ENCODE measurements at places on chromosomes 16 and 17.
A peak's percentile ranks its signal among the peaks of the same experiment; 100 is the strongest.

GRCh38 chr16:19751478-19752385, 33.7 kb downstream of the IQCK start:
- no peak for DNase-seq

- peak; percentile 46 for DNase-seq
These were observed at the start of gene NME4 for GRCh38 chr16:397135-397661. TSS of gene NME4 (plus strand) at chr16:397199. CDS start at chr16:397223, 24 bp downstream.

DNA sequence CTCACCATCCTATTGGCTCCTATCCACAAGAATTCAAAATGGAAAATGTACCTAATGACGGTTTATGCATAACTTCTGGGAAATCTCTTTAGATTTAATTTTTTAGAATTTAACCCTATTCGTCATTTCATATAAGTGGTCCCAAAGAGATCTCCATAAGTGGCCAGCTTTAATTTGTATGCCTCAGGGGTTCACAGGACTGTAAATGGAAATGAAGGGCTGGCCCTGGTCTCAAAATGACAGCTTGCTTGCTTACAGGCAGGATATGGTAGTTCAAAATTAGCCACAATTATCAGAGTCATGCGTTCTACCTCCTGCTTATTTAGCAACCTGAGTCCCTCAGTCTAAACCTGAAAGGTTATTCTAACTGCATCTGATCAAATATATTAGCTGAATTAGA, 6.6 kb upstream of the NACA2 start:
- DNase-seq: no peak

DNA sequence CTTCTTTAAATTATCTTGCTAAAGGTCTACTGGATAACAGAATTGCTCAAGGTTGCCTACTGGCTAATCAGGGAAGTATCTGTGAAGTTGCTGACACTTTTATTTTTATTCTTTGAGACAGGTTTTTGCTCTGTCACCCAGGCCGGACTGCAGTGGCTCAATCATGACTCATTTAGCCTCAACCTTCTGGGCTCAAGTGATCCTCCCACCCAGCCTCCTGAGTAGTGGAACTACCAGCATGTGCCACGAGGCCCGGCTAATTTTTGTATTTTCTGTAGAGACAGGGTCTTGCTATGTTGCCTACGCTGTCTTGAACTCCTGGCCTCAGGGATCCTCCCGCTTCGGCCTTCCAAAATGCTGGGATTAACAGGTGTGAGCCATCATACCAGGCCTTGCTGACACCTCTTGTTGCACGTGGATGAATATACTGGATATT, 43.1 kb downstream of the GLG1 start:
- DNase-seq: peak; percentile 42

DNA sequence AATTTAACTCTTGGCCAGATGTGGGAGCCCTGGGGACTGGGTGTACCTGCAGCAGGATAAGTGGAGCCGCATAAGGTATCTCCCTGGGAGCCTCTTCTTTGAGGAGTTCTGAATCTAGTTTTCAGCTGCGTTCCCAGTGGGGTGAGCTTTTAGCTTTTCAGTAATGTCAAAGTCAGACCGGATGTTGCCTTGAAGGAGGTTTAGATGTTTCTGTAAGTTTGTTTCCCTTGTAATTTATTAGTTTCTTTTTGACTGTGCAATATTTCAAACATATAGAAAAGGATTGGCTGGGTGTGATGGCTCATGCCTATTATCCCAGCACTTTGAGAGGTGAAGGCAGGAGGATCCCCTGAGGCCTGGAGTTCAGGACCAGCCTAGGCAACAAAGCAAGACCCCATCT, 98.6 kb upstream of the EEF2KMT start:
- no peak for DNase-seq

GRCh38 chr17:73582821-73583220, 61.4 kb downstream of the SDK2 start:
- DNase-seq: no peak

- DNase-seq: no peak
These were observed 3.7 kb upstream of the ZNF469 start for GRCh38 chr16:88378836-88379693.

- DNase-seq: no peak
These were observed 1.5 kb downstream of the ZNF688 start for GRCh38 chr16:30569746-30570635.

GRCh38 chr17:21199311-21199710, 14.7 kb downstream of the TMEM11 start:
- DNase-seq: no peak

GRCh38 chr17:13557077-13557476, 44.7 kb downstream of the HS3ST3A1 start:
- DNase-seq: no peak

GRCh38 chr17:48841395-48841831, 10.6 kb downstream of the CALCOCO2 start:
- peak; percentile 41 for DNase-seq

GRCh38 chr17:56298846-56299245, 145.6 kb downstream of the ANKFN1 start:
- DNase-seq: no peak

DNA sequence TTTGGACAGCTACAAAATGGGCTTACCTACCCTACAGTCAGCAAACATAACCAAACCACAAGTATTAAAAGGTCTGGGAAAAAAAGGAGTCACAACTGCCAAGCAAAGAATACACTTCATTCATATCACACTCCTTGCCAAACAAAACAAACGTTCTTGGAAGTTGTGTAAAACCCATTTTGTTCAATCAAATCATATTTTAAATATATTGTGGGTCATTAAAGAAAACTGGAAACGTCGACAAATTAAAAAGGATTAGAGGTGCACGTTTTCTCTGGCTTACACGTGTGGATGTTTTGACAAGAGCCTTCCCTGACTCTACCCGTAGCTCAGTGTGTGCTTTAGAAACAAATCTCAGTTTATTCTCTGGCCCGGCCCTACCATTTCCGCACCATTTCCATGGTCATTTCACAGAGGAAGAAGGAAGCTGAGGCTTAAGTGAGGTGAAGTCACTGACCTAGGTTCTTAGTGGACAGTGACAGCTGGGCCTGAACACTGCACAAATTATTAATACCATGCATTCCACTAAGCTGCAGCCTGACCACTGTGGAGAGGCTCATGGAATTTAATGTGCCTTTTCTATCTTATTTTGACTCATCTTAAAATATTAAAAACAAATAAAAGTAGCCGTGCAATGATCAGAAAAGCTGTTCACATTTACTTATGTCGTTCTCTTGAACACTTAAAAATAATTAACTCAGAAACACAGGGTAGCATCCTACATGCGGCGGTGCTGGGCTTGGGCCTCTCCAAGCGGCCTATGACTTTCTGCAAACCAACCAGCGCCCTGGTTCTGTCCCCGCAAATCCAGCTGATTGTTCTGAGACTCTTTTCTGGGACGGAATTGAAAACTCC, 968 bp downstream of the CEP112 start:
- DNase-seq: peak; percentile 11

DNA sequence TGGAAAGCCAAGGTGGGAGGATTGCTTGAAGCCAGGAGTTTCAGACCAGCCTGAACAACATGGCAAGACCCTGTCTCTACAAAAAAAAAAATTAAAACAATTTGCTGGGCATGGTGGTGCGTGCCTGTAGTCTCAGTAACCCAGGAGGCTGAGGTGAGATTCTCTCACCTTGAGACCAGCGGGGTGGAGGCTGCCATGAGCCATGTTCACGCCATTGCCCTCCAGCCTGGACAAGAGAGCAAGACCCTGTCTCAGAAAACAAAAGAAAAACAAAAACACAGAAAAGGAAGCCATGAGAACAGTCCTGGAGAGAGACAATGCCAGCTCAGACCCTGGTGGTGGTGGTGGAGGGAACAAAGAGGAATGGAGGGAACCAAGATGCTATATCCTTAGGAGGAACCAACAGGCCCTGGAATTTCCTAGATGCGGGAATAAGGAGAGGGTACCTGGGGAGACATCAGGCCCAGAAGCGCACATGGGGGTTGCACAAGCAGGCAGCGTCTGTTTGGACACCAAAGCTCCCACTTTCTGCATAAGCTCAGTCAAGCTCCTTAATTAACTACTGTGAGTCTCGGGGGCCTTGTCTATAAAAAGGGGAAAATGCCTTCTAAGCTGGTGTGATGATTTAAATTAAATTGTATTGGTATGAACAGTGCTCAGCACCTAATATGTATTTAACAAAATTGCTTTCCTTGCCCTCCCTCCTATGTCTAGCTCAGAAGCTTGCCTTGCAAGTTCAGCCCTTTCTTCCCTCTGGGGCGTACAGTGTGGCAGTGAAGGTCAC, 143.8 kb downstream of the CCT6B start:
- DNase-seq: no peak

- DNase-seq: no peak
These were observed 365.9 kb upstream of the ERCC4 start for GRCh38 chr16:13554005-13554404.

- DNase-seq: no peak
These were observed 5.2 kb upstream of the HOXB5 start for GRCh38 chr17:48598736-48599135.

- no peak for DNase-seq
These were observed 412.8 kb downstream of the KIF2B start for GRCh38 chr17:54235571-54235970.

DNA sequence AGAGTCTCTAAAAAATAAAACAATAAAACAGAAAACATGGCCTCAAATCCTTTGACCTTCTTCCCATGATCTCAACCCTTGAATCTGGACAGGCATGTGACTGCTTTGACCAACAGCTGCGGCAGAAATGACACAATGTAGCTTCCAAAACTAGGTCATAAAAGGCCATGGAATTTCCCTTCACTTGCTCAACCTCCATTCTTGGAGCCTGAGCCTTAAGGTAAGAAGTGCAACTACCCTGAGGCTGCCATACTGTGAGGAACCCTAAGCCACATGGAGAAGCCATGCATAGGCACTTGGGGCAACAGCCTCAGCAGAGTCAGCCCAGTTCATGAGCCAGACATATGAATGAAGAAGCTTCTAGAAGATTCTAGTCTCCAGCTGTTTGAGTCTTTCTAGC, 75.7 kb upstream of the BRD7 start:
- DNase-seq: no peak

DNA sequence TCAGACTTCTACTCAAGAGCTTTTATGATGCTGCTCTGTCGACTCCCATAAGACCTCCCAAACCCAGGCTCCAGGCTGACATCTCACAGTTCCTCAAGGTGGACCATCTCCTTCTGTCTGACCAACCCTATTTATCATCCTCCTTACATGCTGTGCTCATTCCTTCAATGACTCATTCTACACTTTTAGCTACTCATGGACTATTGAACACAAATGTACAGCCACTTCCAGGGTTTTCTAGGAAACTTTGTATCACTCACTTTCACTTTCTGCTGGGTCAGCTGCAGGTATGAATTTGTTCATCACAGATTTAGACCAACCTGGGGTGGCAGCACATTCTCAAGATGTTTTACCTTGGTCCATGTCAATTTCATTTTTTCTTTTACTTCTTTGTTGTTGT, 162.4 kb upstream of the FAM20A start:
- no peak for DNase-seq

DNA sequence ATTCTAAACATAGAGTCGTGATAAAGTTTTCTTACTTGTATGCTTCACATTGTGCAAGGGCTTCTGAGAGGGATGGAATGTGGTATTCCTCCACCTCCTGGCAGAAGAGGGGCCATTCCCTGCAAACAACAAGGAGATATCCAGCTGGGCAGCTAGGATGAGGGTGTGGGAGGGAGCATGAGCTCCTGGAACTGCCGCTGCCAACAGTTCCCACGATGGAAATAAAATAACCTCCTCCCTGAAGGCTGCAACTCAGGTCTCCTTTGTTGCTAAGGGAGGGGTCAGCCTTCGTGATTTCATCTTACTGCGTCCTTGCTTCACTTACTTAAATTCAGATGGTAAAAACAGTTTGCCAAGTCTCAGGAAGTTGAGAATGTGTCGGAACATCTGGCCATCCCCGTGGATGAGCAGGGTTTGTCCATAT, 15.6 kb downstream of the PLEKHG4 start:
- DNase-seq: no peak

DNA sequence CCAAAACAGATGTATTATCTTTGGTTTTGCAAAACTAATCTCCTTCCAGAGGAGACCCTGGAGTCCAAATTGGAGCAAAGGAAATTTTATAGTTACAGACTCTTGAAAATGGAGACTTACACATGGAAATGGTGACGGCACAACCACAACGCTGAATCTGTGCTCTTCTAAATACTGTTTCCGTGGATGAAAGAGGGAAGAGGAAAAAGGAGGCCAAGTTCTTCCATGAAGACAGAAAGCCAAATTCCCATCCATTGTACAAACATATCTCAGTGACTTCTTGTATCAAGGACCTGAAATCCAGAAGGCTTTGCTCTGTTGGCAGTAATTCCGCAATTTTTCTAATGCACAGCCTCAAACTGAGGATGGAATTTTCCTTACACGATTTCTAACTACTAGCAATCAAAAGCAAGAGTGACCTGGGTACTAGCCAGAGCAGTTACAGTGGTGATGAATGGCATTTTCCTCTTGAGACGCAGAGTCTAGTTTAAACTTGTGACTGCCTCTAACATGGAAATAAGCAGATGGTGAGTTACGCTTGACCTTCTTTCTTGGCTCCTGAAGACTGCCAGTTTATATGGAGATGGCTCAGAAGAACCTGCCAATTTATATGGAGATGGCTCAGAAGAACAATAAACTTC, 38.5 kb downstream of the VPS53 start:
- no peak for DNase-seq

DNA sequence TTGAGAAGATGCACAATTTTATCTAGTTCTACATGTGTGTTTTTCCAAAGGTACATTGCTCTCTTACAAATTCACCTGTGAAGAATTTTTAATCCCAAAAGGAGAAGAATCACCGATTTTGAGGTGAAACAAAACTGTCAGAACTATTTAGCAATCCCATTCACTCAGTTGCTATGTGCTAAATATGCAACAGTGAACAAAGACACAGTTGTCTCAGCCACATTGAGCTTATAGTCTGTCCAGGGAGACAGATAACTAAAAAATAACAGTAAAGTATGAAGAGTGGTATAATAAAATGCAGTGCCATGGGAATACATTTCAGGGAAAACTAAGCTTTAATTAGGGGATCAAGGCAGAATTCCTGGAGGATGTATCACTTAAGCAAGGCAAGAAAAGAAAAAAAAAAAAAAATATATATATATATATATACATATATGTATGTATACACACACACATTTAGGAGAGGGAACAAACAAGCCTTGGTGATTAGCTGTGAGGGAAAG, 110.4 kb downstream of the SPAG9 start:
- no peak for DNase-seq

DNA sequence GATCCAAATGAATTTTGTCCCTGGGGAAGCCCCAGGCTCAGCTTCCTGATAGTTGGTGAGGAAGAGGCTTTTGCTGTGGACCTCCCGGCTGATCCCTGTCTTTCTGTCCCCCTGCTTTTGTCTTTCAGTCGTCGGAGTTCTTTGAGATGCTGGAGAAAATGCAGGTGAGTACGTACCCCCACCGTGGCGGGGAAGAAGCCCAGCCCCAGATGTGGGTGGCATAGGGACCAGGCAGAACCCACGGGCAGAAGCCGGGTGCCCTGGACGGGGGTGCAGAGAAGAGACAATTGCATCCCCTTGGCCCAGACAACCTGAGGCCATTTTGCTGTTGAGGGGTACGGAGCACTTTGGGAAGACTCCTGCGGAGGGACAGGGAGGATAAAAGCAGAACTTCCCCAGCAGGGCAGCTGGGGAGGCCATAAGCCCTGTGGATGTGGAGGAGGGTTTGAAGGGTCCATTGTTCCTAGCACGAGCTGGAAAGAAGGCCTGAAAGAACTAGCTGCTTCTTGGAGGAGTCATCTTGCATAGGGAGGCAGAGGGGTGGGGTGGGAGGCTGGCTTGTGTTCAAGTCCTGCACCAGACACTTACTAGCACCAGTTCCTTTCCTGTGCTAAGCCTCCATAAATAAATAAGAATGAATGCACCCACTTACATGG, 105.6 kb downstream of the OR1D5 start:
- no peak for DNase-seq

GRCh38 chr16:51393381-51394005, 242.4 kb upstream of the SALL1 start:
- DNase-seq: no peak

- no peak for DNase-seq
These were observed 125.4 kb downstream of the SEC14L1 start for GRCh38 chr17:77266213-77266612.
